ENCODE measurements at places on chromosomes 5 and 9.

GRCh38 chr5:179963375-179963774 lies 55.7 kb upstream of the TBC1D9B start:
- no peak for DNase-seq

GRCh38 chr5:112276991-112277390 lies 142.1 kb downstream of the EPB41L4A start:
- DNase-seq = no peak

GRCh38 chr9:134888603-134889190 lies 8.1 kb downstream of the FCN2 start:
- DNase-seq = no peak

DNA sequence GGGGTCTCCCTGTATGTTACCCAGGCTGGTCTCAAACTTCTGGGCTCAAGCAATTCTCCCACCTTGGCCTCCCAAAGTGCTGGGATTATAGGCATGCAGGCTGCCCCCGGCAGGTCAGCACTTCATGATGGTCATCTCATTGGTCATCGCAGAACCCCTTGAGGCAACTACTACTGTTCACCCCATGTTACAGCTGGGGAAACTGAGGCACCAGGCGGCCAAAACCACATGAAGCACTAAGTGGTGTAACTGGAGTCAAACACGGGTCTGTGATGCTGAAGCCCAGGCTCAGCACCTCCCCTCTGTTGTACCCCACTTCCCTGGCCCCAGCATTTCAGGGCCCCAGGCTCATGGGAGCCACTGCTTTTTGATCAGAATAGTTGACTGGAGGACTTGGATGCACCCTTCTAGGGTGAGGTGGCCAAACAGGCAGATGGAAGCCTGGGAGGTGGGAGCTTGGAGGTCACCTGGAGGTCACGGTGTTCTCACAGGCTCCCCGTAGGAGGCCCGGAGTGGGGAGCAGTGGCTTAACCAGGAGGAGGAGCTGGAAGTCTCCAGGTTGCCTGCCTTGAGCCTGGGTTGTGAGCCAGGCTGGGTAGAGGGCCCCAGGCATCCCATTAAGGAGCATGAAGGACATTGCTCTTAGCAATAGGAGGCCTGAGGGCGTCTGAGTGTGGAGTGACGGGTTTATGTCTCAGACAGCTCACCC lies 57.3 kb upstream of the RPL26L1 start:
- no peak for DNase-seq

- peak; percentile 5 for DNase-seq
These were observed 64.0 kb downstream of the RETREG1 start for GRCh38 chr5:16552666-16553343.

- no peak for DNase-seq
These were observed 7.4 kb upstream of the IFNA1 start for GRCh38 chr9:21432672-21433425.

GRCh38 chr5:76544268-76544926 lies 78.8 kb downstream of the F2RL2 start:
- no peak for DNase-seq

GRCh38 chr9:106892632-106893031 lies 29.7 kb downstream of the ZNF462 start:
- DNase-seq = peak; percentile 95

- DNase-seq = no peak
These were observed 234.1 kb downstream of the TMEM38B start for GRCh38 chr9:105928416-105928815.

DNA sequence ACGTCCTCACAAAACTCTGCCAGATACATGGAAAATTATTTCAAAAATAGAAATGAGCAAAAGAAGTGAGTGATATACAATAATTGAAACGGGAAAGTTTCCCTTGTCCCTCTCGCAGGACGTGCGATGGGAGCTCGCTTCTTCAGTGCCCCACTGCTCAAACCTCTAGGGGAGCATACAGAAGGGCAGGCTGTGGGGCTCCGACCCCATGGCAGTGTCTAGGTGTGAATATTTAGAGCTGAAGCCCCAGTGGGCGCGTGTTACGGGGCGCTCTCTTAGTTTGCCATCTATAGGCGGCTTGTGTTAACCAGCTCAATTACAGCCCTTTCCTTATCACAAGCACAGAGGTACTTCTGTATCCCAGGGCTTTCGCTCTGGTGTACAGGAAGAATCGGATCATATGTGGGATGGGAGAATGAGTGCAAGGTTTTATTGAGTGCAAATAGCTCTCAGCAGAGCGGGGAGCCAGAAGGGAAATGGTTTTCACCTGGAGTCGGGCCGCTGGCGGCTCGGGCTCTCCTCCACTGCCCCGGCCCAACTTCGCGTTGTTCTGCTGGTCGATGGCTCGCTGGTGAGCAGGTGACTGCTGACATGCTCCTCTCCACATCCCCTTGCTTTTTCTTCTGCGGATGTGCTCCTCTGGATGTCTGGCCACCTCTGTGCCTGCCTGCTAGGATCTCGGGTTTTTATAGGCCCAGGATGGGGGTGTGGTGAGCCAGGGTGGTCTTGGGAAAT lies 334.0 kb upstream of the PTPRD start:
- no peak for DNase-seq

DNA sequence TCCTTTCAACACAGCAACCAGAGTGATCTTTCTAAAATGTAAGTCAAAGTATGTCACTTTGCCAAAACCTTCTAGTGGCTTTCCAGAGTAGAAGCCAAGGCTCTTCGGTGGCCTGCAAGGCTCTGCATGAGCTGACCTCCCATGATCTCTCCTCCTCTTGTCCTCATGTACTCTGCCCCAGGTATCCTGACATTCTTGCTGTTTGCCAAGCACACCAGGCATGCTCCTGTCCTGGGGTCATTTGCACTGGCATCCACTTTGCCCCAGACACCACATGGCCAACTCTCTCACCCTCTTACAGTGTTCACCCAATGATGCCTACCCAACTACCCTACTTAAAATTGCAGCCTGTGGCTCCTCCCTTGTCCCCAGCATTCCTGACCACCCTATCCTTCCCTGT lies 86.3 kb downstream of the ZNF618 start:
- DNase-seq = no peak

DNA sequence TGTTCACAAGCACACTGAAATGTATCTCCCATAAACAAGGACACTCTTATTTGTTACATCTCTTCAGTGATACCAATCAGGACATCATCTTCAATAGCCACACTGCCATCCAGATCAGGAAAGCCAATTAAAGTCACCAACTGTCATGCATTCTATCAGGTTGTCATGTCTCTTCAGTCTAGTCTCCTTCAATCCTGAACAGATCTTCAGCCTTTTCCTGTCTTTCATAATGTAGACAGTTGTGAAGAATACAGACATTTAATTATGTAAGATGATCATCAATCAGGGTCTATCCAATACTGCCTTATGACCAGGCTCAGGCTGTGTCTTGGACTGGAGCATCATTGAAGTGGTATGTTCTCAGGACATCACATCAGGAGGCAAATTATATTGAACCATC lies 419.8 kb upstream of the SMC2 start:
- DNase-seq = no peak

DNA sequence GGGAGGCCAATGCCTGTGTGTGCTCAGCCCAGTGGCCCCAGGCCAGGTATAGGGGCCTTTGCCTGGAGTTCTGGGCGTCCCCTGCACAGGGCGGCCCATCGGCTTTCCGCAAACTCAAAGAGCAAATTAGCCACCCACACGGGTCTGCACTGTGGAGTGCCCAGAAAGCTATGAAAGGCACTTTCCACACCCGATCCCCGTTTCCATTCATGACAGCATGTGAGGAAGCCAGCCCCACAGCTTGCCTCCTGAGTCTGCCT lies 5.2 kb downstream of the DBH start:
- DNase-seq = no peak

DNA sequence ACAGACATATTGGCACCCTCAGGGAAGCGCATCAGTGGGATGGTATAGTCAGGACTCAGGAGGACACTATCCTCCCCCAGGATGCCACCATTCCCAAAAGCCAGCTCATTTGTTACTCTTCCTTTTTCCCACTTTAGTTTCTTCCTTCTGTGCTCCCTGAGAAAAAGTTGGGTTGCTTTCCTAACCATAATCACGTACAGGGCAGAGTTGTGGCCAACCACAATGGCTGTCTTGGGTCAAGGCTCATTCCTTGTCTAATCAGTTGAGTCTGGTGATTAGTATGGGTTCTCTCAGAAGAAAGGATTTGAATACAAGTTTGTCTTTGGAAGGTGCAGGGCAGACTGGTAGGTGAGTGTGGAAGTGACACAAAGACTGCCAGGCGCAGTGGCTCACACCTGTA lies 26.6 kb upstream of the ATP6V1G1 start:
- no peak for DNase-seq
